Astrocyte (in vitro differentiated cells and primary cell): ENCODE measurements at places on chromosomes 2 and 18. TPM values are rescaled to one million over a fixed set of nuclear protein-coding genes. Genes with fewer than 3 reads are reported as not detected.

DNA sequence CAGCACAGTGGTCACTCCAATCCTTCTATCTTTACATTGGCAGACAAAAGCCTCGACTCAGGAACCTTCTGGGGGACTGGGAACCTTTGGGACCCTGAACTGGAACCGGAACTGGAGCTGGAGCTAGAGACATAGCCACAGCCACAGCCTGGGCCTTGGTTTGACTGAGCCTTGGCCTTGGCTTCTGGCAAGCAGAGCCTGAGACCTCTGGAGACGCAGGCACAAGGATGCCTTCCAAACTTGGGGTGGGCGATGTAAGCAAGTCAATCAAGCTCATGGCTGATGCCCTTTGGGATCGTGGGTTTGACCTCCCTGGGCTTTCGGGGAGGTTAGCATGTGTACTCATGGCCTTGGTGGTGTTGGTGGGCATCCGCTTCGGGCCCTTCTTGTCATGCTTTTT, 619.3 kb downstream of the MBD2 start:
- no peak for DNase-seq

PDCL3 gene
- total RNA-seq, result 35.4 and 35.5 TPM in 2 replicates

MEP1B gene
- not detected in 2 replicates for total RNA-seq

PSD4 gene
- 2.6 and 4.0 TPM in 2 replicates for total RNA-seq

DNA sequence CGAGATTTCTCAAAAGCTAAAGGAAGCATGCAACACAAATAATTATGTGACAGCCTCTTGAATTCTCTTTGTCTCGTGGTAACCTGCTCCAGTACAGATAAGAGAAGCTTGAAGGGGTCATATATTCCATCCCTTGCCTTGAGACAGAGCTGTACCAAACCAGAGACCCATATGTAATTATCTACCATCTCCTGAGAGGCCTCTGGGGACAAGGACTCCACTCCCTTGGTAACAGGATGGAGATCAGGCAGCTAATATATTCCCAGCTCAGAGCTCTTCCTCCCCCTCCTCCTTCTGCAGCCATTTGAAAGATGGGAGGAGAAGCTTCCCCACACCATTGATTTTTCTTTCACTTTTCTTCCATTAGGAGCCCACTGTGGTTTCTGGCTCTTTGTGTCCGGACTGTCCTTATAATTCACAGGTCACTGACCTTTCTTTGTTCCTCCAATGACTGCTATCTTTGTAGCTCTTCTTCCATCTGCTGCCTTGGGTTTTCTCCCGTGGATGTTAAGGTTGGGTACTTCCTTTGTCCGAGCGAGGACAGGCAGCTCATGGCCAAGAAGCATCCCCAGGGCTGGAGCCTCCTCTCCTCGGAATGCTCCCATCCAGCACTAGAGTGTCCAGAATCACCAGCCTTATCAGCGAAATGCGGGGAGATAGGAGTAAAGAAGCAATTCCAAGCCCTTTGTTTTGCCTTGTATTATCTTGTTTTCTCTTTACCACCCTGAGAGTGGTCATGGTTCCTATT, 72.6 kb upstream of the STPG4 start:
- DNase-seq, result no peak

DNA sequence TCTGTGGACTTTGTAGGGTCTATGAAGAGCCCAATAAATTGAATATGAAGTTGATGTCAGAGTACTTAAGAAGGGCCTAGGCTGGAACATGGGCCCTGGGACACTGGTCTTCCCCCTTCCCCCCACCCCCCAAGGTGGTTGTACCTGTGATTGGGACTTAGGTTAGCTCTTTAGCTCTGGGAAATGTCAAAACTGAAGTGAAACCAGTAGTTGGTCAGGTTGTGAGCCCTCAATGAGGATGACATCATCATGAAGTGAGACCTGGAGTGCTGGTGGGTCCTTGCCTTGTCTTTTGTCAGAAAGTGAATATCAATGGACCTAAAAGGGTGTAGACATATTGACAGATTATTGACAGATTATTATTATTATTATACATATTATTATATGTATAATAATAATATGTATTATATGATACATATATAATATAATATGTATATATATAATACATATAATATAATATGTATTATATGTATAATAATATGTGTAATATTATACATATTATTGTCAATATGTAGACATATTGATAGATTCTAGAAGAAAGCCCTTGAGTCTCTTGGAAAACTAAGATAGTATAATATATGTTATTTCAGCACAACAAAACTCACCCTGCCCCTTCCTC, 5.4 kb downstream of the MARS2 start:
- DNase-seq, result no peak

TFPI gene
- 52.9 and 56.6 TPM in 2 replicates for total RNA-seq

GRCh38 chr2:64461271-64462058, 7.5 kb downstream of the LGALSL start:
- DNase-seq, result no peak

GRCh38 chr2:229578052-229578846, 136.1 kb downstream of the DNER start:
- no peak for DNase-seq

GRCh38 chr2:166351319-166351718, 24.4 kb downstream of the SCN9A start:
- peak; percentile 91 for DNase-seq

DNA sequence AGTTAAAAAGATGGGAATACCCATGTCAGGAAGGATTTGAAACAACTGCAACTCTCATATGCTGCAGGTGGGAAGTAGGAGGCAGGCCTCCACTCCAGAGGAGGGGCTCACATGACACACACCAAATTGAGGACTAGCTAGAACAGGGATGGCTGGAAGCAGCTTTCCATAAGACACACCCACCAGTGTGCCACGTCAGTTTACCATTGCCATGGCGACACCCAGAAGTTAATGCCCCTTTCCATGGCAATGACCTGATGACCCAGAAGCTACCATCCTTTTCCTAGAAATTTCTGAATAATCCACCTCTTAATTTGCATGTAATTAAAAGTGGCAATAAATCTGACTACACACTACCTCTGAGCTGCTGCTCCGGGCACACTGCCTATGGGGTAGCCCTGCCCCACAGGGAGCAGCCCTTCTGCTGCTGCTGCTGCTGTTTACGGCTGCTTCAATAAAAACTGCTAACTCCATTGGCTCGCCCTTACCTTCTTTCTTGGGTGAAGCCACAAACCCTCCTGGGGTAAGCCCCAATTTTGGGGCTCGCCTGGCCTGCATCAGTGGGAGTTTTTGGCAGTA, 89.4 kb downstream of the RRM2 start:
- no peak for DNase-seq

GRCh38 chr2:239273280-239274234, 127.3 kb downstream of the HDAC4 start:
- DNase-seq, result no peak

IL1RL1 gene
- total RNA-seq, result 0.27 TPM in 1 of 2 replicates, not detected in the other

DNA sequence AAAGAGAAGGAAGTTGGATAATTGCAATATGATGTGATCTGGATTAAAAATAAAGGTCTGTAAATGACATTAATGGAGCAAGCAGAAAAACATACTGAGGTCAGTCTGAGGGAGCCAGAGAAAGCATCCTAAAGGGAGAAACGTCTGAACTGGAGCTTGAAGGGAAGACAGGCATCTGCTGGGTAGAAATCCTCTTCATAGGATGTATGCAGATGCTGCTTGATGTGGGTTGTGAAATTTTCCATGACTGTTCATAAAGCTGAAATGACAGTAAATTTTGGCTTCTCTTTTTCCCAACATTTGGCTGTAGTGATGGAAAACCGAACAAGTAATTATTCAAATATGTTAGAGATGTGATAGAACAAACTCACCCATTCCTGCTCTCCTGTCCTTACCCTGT, 287.6 kb downstream of the CAMKMT start:
- DNase-seq, result no peak

IL36B gene
- not detected in 2 replicates for total RNA-seq

LHCGR gene
- total RNA-seq, result not detected in 2 replicates

CRACDL gene
- 1.8 and 5.7 TPM in 2 replicates for total RNA-seq

CRYGC gene
- total RNA-seq, result not detected in 2 replicates
